Regular cardiac myocyte (primary cell): ENCODE measurements at places on chromosomes 3 and 15. TPM values are rescaled to one million over a fixed set of nuclear protein-coding genes. Genes with fewer than 3 reads are reported as not detected.

EPHB1 gene
- total RNA-seq: 0.56 and 1.5 TPM in 2 replicates

RNU6-1 gene
- not detected in 2 replicates for total RNA-seq

ISL2 gene
- under 0.01 and 0.56 TPM in 2 replicates for total RNA-seq

GABRR3 gene
- total RNA-seq: not detected in 2 replicates

ITIH4 gene
- total RNA-seq: 0.96 and 2.3 TPM in 2 replicates

CEMIP gene
- total RNA-seq: 72.9 and 1,057 TPM in 2 replicates

CDV3 gene
- total RNA-seq: 182 and 192 TPM in 2 replicates
